ENCODE measurements at places on chromosomes 5 and 9. TPM values are rescaled to one million over a fixed set of nuclear protein-coding genes. Genes with fewer than 3 reads are reported as not detected.

CCL28 gene
- 0.34 TPM for total RNA-seq

IL17B gene
- not detected for total RNA-seq

IL4 gene
- total RNA-seq: not detected

POLR1E gene
- 49.6 TPM for total RNA-seq

LIFR gene
- total RNA-seq: 20.0 TPM

JADE2 gene
- total RNA-seq: 27.9 TPM

SAPCD2 gene
- 21.9 TPM for total RNA-seq
